ENCODE measurements at places on chromosomes 1 and 21. TPM values are rescaled to one million over a fixed set of nuclear protein-coding genes. Genes with fewer than 3 reads are reported as not detected.

RAD54L gene
- total RNA-seq, result 10.4 TPM

C1QB gene
- total RNA-seq, result not detected

NGF gene
- total RNA-seq, result 1.3 TPM

ANXA9 gene
- not detected for total RNA-seq

NTMT2 gene
- total RNA-seq, result not detected

LAPTM5 gene
- total RNA-seq, result not detected

DNA sequence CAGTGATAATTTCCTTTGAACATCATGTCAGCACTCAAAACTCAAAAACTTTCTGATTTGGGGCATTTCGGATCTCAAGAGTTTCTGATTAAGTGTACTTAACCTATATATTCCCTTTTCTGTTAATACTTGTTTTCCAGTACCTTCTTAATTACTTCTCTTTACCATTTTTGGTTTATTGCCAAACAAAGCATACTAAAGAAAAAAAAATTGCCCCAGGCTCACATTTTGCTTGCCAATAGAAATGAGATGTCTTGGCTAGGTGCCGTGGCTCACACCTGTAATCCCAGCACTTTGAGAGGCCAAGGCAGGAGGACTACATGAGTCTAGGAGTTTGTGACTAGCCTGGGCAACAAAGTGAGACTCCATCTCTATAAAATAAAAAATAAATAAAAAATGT lies 4.8 kb downstream of the PSMD4 start:
- DNase-seq, result no peak

GRCh38 chr1:248739572-248740205 lies 15.9 kb downstream of the LYPD8 start:
- DNase-seq, result no peak

DNA sequence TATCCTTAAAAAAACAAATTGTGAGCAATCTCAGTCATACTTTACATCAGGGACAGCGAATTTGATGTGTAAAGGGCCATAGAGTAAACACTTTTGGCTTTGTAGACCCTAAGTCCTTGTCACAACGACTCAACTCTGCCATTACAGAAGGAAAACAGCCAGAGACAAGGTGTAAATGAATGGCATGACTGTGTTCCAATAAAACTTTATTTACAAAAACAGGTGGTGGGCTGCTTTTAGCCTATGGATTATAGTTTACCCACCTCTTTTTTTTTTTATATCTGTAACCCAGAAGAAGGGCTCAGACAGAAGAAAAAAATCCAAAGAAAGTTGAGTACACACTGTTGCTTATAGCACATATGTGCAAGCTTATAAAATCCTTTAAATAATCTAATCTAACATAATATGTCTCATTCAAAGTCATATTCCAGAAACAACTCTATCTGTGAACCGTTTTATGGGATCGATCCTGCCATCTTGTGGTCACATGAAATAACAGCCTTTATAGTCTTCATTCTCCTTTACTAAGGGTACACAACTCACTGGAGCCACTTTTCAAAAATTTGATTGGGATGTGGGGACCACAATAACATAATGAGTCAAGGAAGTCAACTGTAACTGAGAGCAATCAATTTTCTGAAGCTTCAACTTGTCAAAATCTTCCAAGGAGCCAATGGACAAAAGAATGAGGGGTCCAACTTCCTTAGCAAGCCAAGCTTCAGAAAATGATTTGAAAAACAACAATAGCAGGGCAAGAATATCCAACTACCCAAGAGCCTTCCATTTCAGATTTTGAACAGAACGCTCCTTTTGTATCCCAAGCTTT lies 142.2 kb upstream of the KRTAP19-8 start:
- DNase-seq, result no peak

DNA sequence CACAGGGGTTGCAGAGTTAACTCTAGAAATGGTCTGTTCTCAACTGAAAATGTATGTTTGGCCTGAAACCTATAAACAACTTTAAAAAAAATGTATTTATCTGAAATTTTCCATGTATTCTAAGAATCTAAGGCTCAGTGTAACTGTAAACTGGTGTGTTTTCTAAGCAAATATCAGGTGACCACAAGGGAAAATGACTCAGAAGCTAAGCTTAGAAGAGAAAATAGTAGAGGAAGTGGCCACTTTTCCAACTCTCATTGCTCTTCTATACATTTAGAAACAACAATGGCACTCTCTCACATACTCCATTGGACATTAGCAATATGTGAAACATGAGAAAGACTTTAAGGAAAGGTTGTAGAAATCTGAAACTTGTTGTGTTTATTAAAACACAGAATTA lies 7.5 kb downstream of the TNFSF18 start:
- no peak for DNase-seq

DNA sequence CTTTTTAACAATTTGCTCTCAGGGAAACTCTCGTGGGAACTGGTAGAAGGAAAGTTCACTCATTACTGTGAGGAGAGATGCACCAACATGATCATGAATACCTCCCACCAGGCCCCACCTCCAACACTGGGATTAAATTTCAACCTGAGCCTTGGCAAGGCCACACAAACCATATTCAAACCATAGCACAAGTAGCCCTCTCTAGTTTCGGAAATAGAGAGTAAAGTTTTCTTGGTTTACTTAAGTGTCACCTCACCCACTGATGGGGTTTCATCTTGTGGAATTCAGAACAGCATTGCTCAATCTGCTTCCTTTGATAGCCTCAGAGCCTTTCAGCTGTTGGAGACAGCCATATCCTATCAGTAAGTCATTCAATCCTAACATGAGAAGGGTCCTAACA lies 25.5 kb upstream of the CCSAP start:
- DNase-seq, result no peak

- DNase-seq, result peak; percentile 46
Observed at GRCh38 chr1:14522077-14522925, 76.2 kb upstream of the KAZN start.

- DNase-seq, result no peak
Observed at GRCh38 chr1:40267767-40268187, 9.7 kb downstream of the ZMPSTE24 start.

DNA sequence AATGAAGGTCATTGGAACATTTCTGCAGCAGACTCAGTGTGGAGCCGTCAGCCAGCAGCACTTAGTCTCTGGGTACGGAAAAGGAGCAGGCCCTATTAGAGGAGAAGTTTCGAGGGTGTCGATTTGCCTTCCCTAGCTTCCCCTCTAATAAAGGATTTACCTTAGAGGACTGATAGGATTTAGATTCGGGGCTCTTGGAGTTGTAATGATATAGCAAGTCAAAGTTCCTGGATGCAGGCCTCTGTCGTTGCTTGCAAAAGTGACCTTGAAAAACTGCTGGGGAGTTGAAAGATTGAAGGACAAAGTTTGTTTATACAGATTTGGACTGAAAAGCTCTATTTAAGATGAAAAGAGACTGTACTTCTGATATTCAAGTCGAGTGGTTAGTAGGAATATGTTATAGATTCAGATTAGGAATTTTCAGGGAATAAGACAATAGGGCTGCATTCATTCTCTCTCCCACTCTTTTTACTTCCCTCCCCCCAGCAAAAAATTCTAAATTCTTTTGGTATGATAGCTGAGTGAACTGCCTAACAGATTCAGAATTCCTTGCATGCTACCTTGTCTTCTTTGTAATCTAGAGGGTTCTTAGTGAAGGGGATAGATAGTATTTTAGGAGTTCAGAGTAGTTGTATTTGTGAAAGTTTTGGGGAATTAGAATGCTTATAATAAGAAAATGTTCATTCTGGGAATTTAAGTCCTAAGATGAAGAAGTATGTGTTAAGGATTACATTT lies 19.2 kb downstream of the NFYC start:
- DNase-seq, result no peak

- DNase-seq, result no peak
Observed at GRCh38 chr21:36481639-36482038, 1.7 kb upstream of the CLDN14 start.

All from SJSA1 (cell line).